Activated T-helper 2 cell treated with anti-CD3 and anti-CD28 coated beads, Interferon-gamma antibody, Interleukin-2, Interleukin-4, amounts not matched to agents 10 μg/mL and 5 μg/mL and 100 μg/mL, durations not matched to agents 14 hours and 24 hours and 36 hours (primary cell): ENCODE measurements at places on chromosomes 7 and 10. TPM values are rescaled to one million over a fixed set of nuclear protein-coding genes. Genes with fewer than 3 reads are reported as not detected.

NT5C2 gene
- total RNA-seq, result 58.1 and 60.6 TPM in 2 replicates

DNA sequence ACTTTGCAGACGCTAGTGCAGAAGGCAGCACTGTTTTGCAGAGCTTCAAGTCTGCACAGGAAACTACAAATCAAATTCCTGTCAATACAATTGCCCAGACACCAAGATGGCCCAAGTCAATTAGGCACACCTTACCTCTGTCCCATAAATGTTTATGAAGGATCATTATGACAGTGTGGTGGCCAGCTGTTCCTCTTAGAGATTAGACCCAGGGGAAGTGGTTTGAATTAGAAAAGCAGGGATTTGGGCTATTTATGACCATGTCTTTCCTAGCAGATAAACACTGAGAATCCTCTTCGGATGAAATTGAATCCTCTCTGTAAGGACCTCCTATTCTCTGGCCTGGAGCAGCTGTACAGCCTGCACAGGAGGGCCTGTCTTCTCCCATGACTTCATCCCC, 9.9 kb upstream of the NEUROG3 start:
- no peak for DNase-seq

DNA sequence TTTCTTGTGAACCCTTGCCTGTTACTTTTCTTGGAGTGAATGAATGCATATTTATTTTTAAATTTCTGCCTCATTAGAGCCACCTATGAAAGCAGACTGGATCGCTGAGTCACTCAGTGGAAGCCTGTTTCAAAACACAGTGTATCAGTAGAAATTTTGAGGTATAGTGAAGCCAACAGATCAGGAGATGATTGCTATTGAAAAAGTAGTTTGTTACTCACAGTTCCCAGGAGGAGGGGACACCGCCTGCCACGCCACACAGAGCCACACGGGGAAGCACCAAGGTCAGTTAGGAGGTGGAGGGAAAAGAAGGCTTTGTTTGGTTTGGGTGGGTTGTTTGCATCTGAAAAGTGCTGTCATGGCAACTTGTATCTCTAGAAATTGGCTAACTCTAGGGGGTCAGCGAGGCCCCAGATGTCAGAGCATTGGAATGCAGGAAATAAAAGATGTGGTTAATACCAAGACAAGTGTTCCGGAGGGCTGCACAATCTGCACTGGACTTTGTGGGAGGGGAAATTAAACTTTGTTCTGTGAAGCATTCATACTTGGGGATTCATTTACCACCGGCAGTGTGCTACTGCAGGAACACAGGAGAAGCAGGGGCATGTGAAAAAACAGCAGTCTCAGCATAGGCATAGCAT, 106.4 kb upstream of the SDK1 start:
- no peak for DNase-seq

NPSR1 gene
- not detected in 2 replicates for total RNA-seq

GRCh38 chr7:90624225-90624911, 28.2 kb downstream of the CDK14 start:
- no peak for DNase-seq

DNA sequence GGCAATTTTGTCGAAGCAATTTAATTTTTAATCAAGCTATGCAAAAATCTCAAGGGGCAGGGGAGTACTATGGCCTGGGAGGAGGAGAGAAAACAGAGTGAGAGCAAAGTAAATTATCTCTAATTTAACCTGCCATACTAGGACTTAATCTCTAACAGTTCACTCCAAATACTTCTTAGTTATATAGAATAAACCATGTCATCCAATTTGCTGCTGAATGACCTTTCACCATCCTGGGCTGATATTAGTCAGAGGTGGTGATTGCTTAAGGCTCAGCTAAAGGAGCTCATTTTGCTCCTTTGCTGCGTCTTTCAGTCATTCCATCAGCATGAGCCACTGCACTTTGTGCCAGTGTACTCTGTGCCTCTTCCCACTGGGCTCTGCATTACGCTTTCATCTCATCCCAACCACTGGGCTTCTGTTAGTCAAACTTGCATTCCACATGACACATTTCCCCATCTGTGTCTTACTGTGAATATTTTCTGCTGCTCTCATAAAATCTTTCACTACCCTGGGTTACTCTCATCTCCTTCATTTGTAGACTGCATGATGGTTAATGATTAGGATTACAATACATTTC, 84.3 kb downstream of the CD36 start:
- no peak for DNase-seq
